ENCODE measurements at places on chromosomes 2 and 18.

DNA sequence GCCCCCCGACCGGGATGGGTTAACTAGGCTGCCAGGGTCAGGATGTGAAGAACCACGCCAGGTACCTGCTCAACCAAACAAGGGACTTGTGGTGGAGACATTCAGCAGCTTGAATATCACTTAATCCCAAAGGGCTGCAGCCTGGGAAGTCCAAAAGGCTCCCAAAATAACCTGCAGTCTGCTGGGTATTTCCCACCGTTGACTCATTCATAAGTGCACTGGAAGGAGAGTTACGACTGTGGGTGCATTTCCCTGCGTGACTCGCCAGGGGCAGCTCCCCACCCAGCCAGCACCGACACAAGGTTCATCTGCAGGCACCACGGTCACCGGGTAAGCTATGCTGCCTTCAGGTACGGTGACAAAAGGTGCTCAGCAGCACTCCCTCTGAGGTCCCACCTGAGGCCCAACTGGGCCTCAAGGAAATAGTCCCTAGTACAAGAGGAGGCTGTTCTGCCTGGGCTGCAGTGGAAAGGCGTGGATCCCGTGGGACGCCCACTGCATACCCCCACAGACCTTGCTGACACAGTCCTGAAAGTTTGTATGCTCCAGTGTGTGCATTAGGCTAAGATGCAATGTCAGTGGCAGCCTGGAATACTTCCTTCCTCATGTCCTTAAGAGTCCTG, 86.5 kb downstream of the UXS1 start:
- peak; percentile 33 for DNase-seq

- no peak for DNase-seq
Observed at GRCh38 chr2:181782660-181783059, 102.3 kb upstream of the NEUROD1 start.

- no peak for DNase-seq
Observed at GRCh38 chr2:2575870-2576386, 244.9 kb upstream of the MYT1L start.

GRCh38 chr2:487186-488079, 189.8 kb downstream of the TMEM18 start:
- no peak for DNase-seq

DNA sequence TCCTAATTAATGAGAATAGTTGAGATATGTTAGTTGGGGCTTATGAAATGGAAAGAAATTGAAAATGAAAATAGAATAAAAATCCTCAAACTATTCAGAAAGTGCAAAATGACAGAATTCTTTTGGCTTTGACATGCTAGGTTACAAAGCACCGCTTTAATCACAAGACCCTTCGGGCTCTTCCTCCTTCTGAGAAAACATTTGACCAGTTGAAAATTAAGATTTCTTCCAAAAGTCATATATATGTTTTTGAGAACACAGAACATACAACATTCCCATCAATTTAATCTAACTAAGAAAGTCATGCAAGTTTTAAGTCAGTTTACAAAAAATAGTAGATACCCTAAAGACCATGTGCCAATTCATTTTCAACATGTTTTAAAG, 2.2 kb upstream of the SLC40A1 start:
- DNase-seq: no peak

Data from AG08395 (cell line).